ENCODE measurements at places on chromosomes 1 and 21.
A peak's percentile ranks its signal among the peaks of the same experiment; 100 is the strongest.

GRCh38 chr1:205456383-205456867 is 580 bp upstream of the BLACAT1 start:
- no peak for DNase-seq

DNA sequence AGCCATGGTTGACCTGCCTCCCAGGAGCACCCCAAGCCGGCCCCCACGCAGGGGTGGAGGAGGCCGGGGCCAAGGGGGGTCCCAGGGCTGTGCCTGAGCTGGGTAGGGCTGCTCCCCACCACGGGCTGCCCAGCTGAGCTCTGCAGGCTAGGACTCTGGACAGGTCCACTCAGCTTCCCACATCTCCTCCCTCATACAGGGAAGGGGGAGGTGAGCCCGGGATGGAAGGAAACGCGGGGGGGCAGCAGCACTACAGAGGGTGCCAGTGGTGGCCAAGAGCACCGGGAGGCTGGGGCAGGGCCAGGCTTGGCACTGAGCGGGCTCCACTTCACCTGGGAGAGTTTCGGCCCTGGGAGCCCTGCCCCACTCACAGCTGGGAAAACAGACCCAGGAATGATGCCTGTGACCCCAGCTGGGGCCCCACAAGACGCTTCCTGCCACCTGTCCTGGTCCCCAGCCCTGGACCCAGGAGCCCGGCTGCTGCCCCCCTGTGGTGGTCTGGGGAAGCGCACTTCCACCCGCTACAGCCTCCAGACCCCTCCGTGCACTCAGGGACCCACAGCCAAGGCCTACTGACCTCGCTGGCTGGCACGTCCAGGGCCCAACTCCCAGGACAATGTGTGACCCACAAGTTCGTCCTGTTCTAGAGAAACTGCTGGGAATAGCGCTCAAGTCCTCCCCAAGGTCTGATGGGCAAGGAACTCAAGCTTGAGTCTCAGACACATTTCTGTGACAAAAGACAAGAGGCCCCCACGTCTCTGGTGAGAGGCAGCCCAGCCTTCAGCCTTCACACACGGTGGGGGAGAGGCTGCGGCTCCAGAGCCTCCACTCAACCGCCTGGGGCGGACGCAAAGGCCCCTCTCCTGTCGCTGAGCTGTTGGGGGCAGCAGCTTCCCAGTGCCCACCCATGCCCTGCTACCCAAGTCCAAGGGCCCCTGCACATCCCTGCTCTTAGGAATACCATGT is 3.0 kb downstream of the AURKAIP1 start:
- peak; percentile 74 for DNase-seq

DNA sequence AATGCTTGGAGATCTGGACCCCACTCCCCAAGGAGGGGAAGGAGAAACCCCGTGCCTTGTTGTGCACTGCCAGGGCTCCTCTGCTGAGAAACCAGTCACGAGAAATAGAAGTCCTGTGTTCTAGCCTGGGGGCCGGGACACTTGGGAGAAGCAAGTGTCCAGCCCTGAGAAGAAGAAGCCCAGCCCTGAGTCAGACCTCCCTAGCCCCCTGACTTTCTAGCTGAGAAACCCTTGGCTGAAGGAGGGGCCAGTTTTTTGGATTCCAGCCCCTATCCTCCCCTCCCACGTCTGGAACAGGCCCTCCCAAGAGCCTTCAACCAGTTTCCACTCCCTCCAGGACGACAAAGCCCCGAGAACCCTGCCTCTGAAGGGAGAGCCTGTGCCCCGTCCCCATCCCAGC is 100.5 kb downstream of the NAV1 start:
- no peak for DNase-seq

DNA sequence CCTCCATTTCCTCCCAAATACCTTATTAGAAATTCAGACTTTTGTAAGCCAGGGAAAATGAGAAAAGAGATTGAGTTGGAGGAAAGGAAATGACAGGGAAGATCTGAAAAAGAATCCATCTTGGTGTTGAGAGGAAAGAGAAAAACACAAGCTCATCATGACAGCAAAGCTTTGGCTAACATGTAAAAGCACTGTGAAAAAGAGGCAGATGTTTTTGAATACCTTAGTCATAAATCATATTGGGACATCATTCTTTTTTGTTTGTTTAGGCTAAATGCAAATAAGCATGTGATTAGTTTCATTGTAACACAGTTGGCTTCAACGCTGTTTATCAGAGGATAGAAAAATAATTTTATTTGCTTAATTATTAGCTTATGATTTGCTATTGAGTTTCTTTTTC is 64.6 kb downstream of the LHX8 start:
- no peak for DNase-seq

- DNase-seq = no peak
Observed at GRCh38 chr1:16905868-16906702, 10.3 kb downstream of the RNU1-2 start.

DNA sequence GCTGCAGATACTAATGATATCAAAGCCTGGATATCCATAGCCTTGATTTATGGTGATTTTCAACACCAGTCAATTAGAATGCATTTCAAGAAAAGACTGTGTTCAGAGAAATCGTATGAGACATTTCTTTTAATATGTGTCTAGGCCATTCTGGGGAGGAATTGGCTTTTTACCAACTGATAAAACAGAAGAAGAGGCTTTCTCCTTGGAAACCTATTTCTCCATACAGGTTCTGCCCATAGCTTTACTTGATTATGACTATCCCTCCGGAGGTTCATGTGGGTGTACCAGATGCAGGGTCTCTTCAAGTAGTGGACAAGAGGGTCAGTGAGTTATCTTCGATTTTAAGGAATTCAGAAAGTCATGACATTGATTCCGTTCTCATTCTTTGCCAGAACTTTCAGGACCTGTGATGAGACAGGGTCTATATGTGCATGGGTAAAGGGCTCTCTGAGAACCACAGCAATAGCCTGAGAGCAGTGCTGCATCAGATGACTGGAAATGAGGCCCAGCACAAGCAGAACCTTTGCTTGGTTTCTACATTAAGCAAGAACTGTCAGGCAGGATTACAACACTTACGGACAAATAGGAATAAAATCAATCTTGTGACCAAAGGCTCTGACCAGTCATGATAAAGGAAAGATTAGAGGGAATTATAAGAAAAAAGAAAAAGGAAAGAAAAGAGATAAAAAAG is 263.7 kb upstream of the SGIP1 start:
- no peak for DNase-seq

GRCh38 chr1:20486457-20487235 is 636 bp upstream of the CAMK2N1 start:
- DNase-seq = no peak

- DNase-seq = peak; percentile 4
Observed at GRCh38 chr1:60978421-60979357, 103.7 kb upstream of the NFIA start.

DNA sequence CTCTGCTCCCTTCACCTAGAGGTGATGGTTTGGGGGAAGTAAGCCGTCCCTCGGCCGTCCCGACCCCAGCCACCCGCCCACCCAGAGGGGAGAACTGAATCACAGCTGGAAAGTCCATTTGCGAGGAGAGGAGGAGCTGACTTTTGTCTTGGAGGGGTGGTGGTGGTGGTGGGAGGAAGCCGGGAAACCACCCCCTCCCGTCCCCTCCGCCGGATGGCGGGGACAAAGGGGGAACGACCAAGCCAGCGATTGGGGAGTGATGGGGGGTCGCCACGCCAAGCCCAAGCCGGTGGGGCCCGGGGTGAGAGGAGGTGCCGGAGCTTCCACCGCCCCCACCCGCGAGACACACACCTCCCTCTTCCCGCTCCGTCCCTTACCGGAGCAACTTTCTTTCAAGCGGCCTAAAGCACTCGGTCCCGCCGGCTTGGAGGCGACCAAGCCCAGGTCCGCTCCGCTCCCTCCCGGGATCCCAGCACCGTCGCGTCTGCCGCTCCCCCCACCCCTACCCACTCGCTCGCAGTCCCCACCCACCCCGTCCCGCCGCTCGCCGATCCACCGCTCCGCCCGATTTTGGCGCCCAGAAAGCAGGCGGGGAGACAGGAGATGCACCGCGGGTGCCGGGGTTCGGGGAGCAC is 540 bp downstream of the ARHGEF2 start:
- DNase-seq = peak; percentile 66

GRCh38 chr1:152034324-152034653 is 2.5 kb downstream of the S100A11 start:
- no peak for DNase-seq

DNA sequence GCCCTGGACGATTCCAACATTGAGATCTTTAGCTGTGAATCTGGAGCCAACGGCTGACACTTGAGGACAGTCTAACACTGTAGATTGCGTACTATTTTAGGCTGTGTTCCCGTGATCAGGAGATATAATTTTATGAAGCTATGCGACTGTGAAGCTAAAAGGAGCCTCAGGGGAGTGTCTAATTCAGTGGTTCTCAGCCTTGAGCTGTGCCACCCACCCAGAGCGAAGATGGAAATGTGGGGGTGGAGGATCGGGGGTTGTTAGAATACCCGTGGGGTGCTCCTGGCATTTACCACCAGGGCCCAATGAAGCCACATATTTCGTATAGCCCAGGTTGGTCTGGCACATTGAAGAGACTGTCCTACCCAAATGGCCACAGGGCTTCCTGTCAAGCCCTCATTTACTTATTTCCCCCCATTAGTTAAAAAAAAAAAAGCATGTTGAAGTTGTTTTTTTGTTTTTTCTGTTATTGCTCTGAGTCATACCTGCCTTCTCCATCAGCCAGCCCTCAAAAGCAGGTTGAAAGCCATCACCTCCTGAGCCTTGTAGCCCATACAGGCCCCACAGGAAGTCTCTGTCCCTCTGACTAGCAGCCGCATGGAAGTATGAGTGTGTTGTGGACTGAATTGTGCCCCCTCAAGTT is 141.7 kb downstream of the GALNT2 start:
- DNase-seq = peak; percentile 42

- DNase-seq = no peak
Observed at GRCh38 chr1:97630948-97631347, 289.9 kb downstream of the DPYD start.

- no peak for DNase-seq
Observed at GRCh38 chr1:167462341-167462740, 56.0 kb downstream of the CD247 start.

GRCh38 chr21:27582948-27583430 is 616.1 kb upstream of the ADAMTS5 start:
- no peak for DNase-seq

GRCh38 chr1:31426249-31426922 is 13.4 kb downstream of the SERINC2 start:
- no peak for DNase-seq

DNA sequence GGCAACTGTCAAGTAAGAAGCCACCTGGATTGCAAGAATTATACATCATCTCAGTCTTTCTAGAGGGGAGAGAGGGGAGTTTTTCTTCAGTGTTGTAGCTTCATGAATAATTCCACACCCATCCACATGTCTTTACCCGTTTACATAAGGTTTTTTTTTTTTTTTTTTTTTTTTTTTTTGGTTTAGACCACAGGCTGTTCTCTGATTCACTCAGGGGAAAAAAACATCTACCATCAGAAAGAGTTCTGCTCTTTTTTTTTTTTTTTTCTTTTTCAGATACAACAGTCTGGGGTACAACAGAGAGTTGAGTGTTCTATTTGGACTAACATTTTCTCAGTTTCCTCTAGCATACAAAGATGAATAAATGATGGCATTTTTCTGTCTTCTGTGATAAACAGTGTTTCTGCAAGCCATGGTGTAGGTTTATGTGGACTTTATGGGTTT is 4.9 kb upstream of the KIF14 start:
- no peak for DNase-seq

GRCh38 chr21:17467829-17468228 is 45.0 kb upstream of the CXADR start:
- no peak for DNase-seq

GRCh38 chr1:79326875-79327274 is 320.3 kb upstream of the ADGRL4 start:
- DNase-seq = no peak

- no peak for DNase-seq
Observed at GRCh38 chr1:224045556-224045955, 68.4 kb upstream of the FBXO28 start.

GRCh38 chr21:31766899-31767298 is 35.0 kb upstream of the SCAF4 start:
- DNase-seq = no peak

- DNase-seq = no peak
Observed at GRCh38 chr1:82266351-82266750, 465.6 kb downstream of the ADGRL2 start.

- no peak for DNase-seq
Observed at GRCh38 chr1:52727114-52727586, 897 bp downstream of the ZYG11B start.

GRCh38 chr1:172378109-172378760 is 42.2 kb upstream of the C1orf105 start:
- DNase-seq = no peak

GRCh38 chr1:234769284-234769985 is 159.5 kb upstream of the IRF2BP2 start:
- no peak for DNase-seq

DNA sequence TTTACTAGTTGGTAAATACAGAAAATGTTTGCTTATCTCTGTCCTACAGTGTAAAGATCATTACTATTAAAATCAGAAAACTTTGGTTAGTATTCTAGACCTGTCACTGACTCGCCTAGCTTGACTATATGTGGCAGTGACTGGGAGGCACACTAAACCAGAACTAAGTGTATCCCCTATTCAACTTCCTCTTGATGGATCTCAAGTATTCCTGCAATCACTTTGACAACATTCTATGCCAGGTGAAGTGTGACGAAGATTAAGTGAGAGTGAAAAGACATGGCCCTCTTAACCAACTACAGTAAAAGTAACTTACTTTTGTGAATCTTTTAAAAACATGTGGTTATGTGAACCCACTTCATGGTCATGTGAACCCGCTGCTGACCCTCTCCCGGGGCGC is 223.0 kb upstream of the ADAMTS5 start:
- no peak for DNase-seq

DNA sequence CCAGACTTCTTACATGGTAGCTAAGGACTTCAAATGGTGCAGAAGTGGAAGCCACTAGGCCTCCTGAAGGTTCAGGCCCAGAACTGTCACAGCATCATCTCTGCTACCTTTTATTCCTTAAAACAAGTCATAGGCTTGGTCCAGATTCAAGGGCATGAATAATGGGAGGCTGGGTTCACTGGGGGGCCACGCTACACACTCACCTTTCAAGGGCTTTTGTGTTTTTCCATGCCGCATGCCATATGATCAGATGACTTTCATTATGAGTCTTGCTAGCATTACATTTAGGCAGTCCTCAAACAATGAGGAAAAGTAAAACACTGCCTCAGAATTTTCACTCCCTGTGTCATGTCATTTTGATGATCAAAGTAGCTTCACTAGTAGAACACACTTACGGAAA is 83.4 kb downstream of the VPS26C start:
- no peak for DNase-seq
